ENCODE measurements at places on chromosomes 7 and 10.

DNA sequence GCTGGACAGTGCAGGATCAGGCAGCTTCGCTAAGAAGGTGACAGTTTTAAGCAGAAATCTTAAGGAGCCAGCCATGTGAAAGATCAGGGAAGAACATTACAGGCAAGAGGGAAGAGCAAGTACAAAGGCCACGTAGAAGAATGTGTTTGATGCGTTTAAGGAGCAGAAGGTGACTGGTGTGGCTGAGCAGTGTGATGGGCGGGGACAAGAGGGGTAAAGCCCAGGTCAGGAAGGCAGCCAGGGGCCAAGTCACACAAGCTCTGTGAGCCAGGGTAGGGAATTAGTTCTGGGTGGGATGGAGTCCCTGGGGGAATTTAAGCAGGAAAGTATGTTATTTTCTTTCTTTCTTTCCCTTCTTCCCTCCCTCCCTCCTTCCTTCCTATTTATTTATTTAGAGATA, 166.9 kb downstream of the SH3PXD2A start:
- no peak for DNase-seq

GRCh38 chr7:13713092-13713491, 276.4 kb downstream of the ETV1 start:
- DNase-seq = no peak

DNA sequence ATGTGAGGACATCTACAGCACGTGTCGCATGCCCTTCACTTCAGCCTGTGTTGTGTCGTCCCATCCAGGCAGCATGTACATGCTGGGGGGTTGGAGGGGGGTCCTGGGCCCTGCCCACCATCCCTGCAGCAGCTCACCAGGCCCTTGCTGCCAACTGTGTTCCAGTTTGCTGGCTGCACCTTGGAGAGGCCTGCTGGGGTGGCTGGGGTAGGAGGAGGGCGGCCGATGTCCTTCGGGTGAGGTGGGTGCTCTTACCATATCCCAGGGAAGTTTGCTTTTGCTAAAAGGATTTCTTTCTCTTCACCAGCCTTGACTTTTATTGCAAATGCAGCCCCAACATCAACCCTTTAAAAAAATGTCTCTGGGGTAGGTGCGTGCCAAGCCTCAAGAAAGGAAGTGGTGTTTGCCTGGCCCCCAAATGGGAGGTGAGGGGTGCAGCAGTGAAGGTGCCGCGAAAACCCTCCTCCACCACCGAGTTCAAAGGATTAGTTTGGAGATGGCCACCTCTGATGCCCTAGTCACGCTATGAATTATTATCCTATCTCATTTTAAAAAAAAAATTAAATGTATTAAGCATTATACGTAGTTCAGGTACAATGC, 165.8 kb upstream of the KLF6 start:
- DNase-seq = no peak

DNA sequence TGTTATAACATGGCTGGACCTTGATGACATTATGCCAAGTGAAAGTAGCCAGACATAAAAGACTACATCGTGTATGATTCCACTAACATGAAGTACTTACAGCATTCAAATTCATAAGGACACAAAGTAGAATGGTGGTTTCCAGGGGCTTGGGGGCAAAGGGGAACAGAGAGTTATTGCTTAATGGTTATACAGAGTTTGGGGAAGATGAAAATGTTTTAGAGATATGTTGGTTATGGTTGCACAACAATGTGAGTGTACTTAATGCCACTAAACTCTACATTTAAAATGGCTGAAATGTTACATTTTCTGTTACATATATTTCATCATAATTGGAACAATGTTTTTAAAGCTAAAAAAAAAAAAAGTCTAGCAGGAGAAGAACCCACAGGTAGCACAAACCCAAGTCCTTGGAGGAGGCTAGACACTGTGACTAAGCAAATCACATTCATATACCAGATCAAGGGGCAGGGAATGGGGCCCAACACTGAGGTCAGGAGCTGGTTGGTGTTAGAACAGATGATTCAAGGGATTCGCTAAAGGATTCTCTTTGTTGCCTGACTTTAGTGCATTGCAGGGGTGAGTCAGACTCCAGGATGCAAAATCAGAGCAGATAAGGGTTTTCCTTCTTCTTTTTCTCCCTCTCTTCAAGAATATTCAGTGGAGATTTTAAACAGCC, 25.1 kb upstream of the AOAH start:
- DNase-seq = no peak

DNA sequence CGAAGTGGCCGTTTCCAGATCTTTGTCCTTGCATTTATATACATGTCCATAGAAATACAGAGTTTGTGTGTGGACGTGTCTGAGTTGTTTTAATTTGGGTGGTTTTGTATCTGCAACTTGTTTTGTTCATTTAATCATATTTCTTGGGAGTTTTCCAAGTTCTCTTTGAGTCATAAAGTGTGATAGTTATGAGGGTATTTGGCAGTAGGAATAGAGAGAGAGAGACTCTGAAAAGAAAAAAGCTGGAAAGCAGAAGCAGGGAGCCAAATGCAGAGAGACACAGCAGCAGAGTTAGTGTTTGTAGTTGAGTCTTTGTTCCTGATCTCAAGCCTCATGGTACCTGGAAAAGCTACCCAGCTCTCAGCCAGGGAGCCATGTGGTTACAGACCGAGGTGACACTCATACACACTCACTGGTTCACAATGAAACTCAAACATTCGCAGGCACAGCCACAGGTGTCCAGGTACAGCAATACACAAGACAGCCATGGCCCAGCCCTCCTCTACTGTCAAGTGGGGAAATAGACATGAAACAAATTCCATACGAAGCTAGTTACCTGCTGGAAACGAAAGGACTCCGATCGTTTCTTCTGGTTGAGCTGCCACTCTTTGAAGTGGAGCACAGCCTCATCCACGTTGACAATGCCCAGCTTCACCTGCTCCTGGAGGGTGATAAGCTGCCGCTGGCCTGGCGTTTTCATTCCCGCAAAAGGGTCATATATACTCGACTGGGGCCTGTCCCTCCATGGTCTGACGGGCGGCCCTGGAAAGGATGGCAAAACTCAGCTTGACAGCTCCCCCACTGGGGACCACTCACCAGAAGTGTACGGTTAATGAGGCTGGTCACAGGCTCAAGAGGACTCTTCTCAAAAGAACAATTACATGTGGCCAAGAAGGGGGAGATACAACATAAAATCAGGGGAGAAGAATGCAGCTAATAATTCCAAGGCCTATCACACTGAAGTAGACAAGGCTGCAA, 33.3 kb upstream of the TM9SF3 start:
- DNase-seq = no peak

- DNase-seq = no peak
Measured at GRCh38 chr7:142450206-142450605, 192.3 kb upstream of the PRSS58 start.

All from kidney capillary endothelial cell (primary cell).